Right lung (tissue), 10 donors: ENCODE measurements at places on chromosomes 12 and 14.

DNA sequence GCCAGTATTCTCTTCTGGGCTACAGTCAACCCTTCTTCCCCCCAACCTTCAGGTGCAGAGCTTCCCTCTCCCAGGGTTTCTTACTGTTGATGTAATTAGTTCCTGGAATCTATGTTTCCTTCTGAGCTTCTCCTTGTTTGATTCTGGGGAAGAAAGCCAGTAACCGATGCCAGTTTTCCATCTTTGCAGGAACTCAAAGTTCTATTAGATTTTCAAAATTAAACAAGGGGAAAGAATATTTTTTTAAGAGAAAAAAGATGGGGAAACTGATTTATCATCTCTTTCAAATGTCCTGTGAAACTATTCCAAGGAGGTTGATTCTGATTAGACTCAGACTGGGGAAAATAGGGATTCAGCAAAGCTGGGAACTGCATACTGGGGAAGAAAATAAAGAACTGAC lies 17.9 kb upstream of the FAM234B start:
- DNase-seq, result no peak

GRCh38 chr14:24463884-24464785 lies 21.6 kb upstream of the SDR39U1 start:
- DNase-seq, result no peak

GRCh38 chr12:51721282-51721940 lies 127.1 kb downstream of the FIGNL2 start:
- peak; percentile 8 for DNase-seq

DNA sequence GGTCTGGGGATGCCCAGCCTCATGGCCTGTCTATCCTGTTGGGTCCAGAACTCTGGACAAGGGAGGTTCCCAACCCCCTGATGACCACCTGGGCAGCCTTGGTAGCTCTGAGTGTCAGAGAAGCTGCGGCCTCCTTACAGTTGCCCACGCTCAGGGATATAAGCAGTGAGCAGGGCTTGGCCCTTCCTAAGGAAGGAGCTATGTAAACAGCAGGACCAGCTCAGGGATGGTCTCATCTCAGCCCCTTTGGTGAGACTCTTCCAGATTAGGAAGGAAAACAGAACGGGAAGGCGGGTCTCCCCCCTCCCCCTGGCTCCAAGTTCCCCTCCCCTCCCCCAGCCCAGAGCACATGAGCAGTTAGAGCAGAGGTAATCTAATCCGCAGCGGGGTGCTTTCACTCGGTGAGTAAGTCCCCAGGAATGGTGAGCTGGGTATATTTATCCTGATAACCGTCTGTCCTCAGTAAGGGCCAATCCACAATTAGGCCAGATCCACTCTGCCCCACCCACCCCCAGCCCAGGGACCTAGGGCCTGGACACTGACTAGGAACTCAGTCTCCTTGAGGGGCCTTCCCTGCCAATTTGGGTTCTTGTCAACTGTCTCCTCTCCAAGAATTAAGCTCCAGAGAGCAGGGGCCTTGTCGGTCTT lies 29.5 kb upstream of the RPLP0 start:
- no peak for DNase-seq

DNA sequence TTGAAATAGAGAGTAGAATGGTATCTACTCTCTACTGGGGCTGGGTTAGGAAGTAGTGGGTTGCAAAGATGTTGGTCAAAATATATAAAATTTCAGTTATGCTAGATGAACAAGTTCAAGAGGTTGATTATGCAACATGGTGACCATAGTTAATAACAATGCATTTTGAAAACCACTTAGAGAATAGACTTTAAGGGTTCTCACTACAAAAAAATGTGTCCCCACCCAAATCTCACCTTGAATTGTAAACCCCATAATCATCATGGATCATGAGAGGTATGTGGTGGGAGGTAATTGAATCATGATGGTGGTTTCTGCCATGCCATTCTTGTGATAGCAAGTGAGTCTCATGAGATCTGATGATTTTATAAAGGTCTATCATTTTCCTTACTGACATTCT lies 94.0 kb downstream of the C12orf50 start:
- no peak for DNase-seq
